ENCODE measurements at places on chromosomes 6 and 20.

DNA sequence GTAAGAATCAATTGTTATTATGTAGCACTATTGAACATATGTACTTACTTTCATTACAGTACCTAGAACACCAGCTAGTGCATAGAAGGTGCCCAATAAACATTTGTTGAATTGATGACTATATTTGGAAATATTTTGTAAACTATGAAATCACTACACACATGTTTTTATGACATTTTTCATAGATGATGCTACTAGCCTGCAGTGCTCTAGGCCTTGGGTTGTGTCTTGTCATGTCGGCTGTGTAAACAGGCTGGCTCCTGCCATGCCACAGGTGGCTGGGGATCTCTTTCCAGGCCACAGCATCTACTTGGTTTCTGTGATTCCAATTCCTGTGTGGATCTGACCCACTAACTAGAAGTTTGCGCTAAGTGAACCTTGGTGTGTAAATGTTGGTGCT, 43.3 kb upstream of the EDN1 start:
- DNase-seq: no peak

GRCh38 chr20:8803065-8803464, 265.8 kb upstream of the PLCB4 start:
- DNase-seq: peak; percentile 49

DNA sequence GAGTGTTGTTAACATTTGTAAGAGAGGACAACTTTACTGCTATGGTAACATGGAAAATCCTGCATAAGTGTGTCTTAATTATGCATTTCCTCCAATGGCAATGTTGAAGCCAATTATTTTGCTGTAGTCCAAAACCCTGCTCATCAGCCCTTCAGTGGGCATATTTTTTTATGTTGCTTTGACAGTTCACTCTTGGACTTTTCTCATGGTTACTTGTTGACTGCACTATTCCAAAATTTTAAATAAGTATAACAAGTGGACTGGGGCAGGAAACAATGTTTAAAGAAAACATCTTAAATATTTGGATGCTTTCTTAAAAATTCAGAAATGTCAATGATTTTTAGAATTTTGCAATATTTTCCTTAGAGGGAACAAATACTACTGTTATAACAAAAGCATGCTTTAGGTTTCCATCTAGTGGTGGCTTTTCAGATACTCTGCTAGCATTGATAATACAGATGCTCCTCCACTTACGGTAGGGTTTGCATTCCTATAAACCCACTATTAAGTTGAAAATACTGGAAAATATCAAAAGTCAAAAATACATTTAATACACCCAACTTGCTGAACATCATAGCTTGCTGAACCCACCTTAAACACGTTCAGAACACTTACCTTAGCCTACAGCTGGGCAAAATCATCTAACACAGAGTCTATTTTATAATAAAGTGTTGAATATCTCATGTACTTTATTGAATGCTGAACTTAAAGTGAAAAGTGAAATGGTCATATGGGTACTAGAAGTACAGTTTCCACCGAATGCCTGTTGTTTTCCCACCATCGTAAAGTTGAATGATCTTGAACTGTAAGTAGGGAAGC, 86.4 kb downstream of the ADGRG6 start:
- peak; percentile 52 for DNase-seq

- DNase-seq: no peak
Measured at GRCh38 chr20:37249304-37249703, 12.3 kb downstream of the GHRH start.

GRCh38 chr20:61092251-61092650, 159.8 kb upstream of the CDH4 start:
- no peak for DNase-seq

DNA sequence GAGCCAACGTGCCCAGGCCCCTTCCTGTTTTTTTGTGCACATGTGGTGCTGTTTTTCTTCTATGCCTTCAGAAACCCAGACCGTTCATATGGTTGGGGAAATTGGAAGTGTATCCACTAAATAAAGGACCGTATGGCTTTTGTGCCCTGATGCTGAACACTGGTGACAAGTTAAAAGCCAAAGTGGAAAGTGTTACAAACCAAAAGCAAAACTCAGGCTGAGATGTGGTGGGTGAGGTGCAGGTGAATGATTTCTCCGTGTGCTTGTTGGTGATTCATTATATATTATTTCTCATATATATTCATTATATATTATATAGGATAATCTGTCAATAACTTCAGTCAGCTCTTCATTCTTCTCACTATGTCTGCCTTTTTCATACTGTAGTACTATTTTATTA, 148.6 kb downstream of the SOBP start:
- DNase-seq: no peak

DNA sequence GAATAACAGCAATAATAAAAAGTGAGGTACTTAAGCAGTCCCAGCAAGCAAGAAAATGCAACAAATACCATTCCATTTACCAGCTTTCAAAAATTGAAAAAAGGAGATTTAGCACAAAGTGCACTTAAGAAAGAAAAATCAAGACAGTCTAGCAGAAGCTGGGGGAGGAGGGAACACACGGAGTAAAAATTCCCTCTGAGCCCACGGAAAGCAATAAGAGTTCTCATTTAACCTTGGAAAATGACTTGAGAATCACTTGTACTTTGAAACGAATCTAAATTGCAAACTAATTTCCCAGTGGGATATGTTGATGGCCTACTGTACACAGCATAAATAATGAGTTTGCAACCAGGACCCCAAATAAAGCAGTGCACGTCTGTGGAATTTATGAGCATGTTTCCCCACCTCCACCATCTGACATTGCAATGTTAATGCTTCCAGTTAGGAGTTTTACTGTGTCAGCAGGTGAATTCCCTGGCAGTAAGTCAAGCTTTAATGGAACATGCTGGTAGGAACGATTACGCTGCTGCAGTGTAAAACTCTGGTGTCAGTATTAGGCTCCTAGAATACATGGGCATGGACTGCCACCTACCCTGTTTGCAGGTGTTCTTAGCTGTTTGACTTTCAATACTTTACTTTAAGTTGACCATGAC, 386.8 kb downstream of the HDGFL1 start:
- DNase-seq: peak; percentile 85

- no peak for DNase-seq
Measured at GRCh38 chr20:60573003-60573680, 614.9 kb downstream of the CDH26 start.

- no peak for DNase-seq
Measured at GRCh38 chr6:89944181-89944755, 50.0 kb downstream of the GJA10 start.

DNA sequence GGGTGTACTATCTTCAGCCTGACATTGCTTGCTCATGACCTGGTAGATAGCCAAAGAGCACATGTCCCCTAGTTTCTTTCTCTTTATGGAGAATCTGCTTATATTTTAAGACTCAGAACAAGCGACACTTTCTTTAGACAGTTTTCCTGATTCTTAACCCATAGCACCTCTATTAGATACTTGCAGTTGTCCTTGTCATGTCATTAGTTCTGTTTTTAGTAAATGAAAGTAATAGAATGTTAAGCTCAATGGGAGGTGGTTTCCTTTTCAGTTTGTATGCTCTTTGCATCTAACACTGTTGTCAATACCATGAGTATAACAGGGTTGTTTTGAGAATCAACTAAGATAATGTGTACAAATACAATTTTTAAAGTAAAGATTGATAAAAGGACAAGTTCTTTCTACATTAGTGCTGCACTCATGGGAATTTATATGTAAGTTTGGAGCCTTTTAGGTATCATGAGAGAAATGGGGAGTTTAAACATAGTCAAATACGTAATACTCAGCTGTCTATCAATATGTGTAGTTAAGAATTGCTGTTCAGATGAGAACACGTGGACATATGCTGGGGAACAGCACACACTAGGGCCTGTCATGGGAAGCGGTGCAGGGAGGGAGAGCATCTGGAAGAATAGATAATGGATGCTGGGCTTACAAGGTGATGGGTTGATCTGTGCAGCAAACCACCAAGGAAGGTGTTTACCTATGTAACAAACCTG, 124.3 kb downstream of the GRM1 start:
- DNase-seq: no peak

DNA sequence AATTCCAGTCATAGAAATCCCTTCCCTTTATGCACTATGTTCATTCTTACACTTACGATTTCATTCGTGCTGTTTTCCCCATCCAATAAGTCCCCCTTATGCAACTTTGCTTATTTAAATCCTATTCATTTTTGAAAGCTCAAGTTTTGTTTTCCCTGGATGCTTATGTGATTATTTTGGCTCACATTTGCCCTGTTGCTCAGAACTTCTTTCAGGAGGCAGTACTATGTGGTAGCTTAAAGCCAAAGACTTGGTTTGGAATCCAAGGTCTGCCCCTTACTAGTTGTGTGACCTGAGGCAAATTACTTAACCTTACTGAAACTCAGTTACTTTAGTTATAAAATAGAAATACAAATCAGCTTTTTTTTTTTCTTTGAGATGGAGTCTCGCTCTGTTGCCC, 59.6 kb downstream of the MOXD1 start:
- DNase-seq: no peak

- DNase-seq: no peak
Measured at GRCh38 chr6:67889682-67889995, 745.4 kb upstream of the ADGRB3 start.

Measured in NCI-H2171 treated with DMSO at 0.1 percent for 48 hours (cell line).